ENCODE measurements at places on chromosomes 13 and 19.

- DNase-seq, result no peak
Measured at GRCh38 chr13:95253033-95253432, 48.2 kb downstream of the ABCC4 start.

DNA sequence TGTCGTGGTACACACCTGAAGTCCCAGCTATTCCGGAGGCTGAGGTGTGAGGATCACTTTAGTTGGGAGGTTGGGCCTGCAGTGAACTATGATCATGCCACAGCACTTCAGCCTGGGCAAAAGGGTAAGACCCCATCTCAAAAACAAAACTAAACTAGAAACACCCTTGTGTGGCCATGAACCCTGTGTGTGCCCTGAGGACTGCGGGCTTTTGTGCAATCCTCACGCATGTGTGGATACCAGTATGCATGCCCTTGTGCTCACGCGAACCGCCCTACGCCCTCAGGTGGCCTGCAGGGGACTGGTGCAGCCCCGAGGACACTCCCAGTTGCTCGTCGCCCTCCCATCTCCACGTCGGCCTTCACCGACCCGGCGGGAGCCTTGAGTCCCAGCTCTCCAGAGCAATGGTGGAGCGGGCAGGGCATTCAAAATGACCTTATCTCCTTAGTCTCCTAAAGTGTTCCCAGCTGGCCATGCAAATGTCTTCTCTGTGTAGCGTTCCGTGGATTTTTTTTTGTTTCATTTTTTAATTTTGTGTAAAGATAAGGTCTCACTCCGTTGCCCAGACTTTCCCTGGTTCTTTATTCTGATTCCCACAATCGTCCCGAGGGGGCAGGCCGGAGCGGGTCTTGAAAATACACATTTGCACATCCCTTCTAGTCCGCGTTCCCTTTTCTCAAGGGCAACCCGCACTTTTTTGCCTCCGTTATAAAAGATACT, 868 bp upstream of the EGLN2 start:
- DNase-seq, result no peak

DNA sequence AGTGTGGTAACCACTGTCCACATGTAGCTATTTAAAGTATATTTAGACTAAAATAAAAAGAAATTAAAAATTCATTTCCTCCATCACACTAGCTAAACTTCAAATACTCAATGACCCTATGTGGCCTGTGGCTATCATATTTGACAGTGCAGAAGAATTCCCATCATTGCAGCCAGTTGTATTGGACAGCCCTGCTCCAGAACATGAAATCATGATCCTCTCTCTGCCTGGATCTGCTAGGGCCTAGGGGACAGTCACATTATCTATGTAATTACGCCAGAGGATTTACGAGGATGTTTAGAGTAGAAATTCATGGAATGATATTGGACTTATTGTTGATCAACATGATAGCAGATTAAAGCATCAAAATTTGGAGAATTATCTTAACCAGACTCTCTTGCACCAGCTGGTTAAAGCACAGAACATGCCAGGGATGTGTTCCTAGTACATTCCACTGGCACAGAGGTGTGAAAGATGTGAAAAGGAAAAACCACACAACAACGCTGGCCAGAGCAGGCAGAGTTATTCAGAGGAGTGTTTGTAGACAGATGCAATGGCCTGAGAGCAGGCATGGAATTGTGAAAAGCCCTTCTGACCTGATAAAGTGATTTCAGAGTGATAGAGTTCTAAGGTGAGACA, 108.9 kb upstream of the STARD13 start:
- no peak for DNase-seq

DNA sequence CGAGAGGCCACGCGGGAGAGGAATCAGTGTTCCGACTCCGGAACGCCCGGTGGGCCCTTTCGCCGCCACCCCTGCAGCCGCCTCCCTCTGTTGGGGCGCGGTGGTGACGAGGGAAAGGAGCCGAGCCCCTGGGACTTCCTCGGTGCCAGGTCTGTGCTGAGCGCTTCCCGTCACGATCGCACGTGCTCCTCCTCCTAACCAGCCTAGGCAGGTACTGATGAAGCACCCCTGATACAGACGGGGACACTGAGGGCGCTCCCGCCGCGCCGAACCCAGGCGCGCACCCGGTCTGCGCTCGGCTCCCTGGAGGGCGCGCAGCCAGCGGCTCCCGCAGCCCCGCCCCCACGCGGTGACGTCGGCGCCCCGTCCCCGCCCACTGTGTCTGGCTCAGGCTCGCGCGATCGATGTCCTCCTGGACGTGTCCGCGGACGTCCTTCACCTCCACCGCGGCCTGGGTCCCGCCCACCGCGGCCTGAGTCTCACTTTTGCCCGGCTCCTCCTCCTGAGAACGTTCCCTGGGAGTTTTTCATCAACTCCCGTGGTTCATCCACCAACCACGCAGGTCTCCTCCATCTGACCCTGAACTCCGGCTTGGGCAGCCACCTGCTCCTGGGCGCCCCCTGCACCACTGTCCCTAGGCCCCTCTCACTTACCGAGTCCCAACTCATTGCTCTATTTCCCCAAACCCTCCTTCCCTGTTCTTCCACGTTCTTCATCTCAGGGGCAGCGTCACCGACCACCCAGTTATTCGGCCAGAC, 2.6 kb upstream of the KLK15 start:
- DNase-seq, result no peak

DNA sequence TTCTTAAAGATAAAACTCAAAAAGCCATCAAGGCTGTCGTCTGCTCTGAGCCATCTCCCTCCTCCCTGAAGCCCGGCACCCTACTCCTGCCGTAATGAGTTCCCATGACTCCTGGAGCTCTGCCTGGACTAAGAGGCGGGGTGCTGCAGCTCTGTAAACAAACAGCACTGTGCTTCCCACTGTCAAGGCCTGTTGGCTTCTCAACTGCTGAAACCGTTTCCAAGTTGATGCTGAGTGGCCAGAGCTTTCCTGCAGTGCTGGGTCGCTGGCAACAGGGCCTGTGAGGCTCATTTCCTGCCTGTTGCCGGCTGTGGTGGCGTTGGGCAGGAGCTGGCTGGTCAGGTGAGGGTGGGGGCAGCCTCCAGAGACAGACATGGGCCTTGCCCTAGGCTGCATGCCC, 26.7 kb upstream of the ISYNA1 start:
- DNase-seq, result peak; percentile 68

DNA sequence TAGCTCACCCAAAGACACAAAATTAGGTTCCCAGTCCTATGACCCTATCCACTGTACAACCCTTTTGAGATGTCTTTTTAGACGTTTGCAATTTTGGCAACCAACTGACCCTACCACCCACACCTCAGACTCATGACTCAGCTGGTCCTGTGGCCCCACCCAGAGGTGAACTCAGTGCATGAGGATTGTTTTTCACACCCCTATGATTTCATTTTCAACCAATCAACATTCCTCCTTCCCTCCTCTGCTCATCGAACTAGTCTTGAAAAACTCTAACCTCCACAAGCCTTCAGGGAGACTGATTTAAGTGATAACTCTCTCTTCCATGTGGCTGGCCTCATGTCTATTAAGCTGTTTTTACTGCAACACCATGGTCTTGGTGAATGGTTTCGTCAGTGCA, 350.7 kb downstream of the UQCRFS1 start:
- DNase-seq, result no peak

GRCh38 chr13:72643311-72643989, 84.0 kb downstream of the MZT1 start:
- no peak for DNase-seq

- DNase-seq, result no peak
Measured at GRCh38 chr19:3210347-3211017, 14.0 kb upstream of the CELF5 start.

- DNase-seq, result no peak
Measured at GRCh38 chr13:49395878-49396380, 47.9 kb downstream of the CAB39L start.

DNA sequence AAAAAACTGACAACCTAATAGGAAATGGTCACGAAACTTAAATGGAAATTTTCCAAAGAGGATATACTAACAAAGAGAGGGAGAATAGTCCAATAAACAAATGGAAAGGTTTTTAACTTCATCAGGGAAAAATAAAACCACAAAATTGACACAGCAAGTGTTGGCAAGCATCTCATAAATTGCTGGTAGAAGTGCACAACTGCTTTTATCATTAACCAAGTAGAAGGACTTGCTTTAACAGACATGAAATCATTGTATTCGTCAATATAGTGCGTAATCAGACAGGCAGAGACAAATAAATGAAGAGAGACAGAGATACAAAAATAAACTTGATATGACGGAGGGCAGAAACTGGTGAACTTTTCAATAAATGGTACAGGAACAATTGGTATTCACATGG, 7.4 kb downstream of the TGDS start:
- no peak for DNase-seq

GRCh38 chr13:40662866-40663265, 3.6 kb downstream of the FOXO1 start:
- no peak for DNase-seq

- no peak for DNase-seq
Measured at GRCh38 chr13:79485014-79485811, 4.3 kb downstream of the NDFIP2 start.

GRCh38 chr13:112903071-112903577, 65.9 kb upstream of the MCF2L start:
- DNase-seq, result no peak
